CMK (cell line): ENCODE measurements at places on chromosomes 11 and 22.

- no peak for DNase-seq
Measured at GRCh38 chr11:118099838-118100556, 13.2 kb upstream of the SMIM35 start.

DNA sequence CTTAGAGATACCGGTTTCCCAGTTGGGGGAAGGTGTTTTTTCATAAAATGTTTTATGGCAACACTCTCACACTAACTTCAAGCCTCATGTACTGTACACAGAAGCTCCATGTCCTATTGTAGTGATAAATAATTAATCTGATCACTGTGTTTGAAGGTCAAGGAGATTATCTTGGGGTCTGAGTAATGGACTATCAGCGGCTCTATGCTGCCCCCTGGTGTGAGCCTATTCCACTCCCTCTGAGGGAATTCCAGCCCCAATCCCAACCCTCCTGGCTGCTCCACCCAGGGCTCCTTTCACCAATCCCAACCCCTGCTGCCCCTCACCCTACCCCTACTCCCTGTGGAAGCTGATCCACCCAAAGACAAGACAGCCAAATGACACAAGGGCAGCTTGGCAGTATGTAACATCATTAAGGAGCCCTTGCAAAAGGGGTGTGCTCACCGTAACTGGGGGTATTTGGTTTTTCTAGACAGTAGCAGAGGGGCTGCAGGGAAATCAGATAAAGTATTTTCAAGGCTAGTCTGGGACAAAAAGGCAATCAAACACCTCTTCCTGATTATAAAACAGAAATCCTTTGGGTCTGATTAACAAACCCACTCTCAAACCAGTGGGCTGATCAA, 22.3 kb downstream of the HPS4 start:
- no peak for DNase-seq

DNA sequence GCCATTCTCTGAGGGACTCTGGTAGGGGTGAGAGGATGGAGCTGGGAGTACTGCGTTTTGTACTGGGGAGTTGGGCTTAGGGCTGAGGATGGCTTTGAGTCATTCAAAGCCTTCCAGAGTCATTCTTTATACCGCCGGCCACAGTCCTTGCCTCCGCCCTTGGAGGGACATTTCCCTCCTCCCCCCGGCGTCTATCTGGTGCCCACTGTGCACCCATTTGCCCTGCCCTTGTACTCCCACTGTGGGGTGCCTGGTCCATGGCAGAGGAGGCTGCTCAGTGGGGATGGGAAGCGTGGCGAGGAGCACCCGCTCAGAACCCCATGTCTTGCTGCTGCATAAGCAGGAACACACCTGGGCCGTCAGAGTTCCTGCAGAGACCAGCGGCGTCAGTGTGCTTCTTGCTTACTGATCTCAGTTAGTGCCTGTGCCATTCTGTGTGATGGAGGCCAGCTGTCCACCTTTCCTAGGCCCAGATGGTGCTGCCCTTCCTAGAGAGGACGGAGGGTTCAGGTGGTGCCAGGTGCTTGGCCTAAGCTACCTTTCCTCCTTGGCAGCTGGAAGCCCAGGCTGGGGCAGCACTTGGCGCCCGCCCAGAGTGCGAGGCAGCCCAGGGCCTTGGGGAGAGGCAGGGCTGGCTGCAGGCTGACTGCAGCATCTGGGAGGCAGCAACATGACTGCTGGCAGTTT, 23.3 kb upstream of the TMEM191C start:
- no peak for DNase-seq

- no peak for DNase-seq
Measured at GRCh38 chr11:10155793-10156490, 138.1 kb downstream of the SBF2 start.

DNA sequence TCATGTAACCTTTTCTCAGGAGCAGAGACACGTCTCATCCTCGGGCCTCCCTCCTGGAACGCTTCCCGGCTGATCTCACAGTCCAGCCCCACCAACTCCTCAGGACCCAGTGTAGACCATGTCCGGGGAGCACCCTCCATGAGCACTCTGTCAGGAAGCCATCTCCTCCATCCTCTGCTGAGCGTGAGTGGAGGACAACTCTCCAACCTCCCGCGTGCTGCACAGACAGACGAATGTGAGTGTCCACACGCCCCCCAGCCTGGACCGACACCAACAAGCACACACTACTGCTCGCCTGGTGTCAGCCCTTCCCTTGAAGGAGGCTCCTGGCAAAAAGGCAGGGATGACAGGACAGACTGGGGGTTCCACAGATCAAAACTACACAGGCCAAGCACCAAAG, 86.6 kb downstream of the SHANK2 start:
- no peak for DNase-seq

GRCh38 chr11:118625976-118626375, 18.6 kb downstream of the PHLDB1 start:
- DNase-seq = no peak
